Neural crest cell (in vitro differentiated cells): ENCODE measurements at places on chromosomes 3 and 15. TPM values are rescaled to one million over a fixed set of nuclear protein-coding genes. Genes with fewer than 3 reads are reported as not detected.

- peaks cover 39% of the 10 kb centered on the region for H3K4me1 ChIP-seq
- H3K27ac ChIP-seq: no peak overlapping the region
- peaks cover 4% of the 10 kb centered on the region for H3K36me3 ChIP-seq
- peak; percentile 14 for DNase-seq
These were observed 123.4 kb downstream of the ATP10A start for GRCh38 chr15:25739687-25740121.

- H3K36me3 ChIP-seq: peaks cover 31% of the 10 kb centered on the region
- H3K27me3 ChIP-seq: peaks cover 5% of the 10 kb centered on the region
- peaks cover 94% of the 10 kb centered on the region for H3K4me1 ChIP-seq
- H3K27ac ChIP-seq: peak overlapping the region; percentile 83
- no peak for DNase-seq
These were observed 98.1 kb downstream of the LRIG1 start for GRCh38 chr3:66402596-66403290.

- H3K27ac ChIP-seq: no peak overlapping the region
- no peak overlapping the region for H3K4me3 ChIP-seq
- no peaks in the 10 kb centered on the region for H3K27me3 ChIP-seq
- no peaks in the 10 kb centered on the region for H3K36me3 ChIP-seq
- peaks cover 7% of the 10 kb centered on the region for H3K4me1 ChIP-seq
These were observed 68.6 kb upstream of the ITGA11 start for GRCh38 chr15:68500363-68501258.

DNA sequence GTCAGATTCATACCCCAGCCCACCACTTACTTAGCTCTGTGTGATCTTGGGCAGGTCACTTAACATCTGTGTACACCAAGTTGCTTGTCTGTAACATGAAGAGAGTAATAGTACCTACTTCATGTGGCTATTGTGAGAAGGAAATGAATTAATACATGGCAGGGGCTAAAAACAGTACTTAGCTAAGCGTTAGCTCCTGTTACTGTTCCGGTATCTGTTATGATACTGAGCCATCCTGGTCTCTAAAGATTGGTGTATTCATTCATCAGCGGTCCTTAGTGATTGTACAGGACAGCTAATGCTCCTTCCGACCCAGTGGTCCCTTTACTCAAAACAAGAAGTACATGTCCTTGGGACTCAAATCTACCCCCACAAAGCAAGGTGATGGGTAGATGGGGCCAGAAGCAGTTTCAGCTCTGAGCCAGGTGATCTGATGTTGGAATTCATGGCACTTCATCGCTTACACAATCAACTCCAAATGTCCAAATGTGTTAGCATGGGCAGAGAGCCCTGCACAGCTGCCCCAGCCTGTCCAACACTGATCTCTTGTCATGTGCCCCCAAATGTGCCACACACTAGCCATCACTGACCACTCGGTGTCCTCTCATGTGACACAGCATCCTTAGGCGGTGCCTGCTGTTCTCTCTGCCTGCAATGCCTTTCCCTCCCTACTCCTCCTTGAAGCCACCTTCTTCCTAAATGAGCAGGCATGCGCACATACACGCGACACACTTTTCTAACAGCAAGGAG lies 84.1 kb downstream of the RARB start:
- no peaks in the 10 kb centered on the region for H3K36me3 ChIP-seq
- DNase-seq: no peak
- no peaks in the 10 kb centered on the region for H3K27me3 ChIP-seq
- peak overlapping the region; percentile 8 for H3K27ac ChIP-seq

GRCh38 chr3:152830245-152830644 lies 4.7 kb upstream of the P2RY1 start:
- peaks cover 8% of the 10 kb centered on the region for H3K4me1 ChIP-seq
- H3K27ac ChIP-seq: no peak overlapping the region
- no peak for DNase-seq
- peaks cover 3% of the 10 kb centered on the region for H3K27me3 ChIP-seq

GRCh38 chr3:125154800-125155269 lies 57.7 kb downstream of the SLC12A8 start:
- H3K27ac ChIP-seq: no peak overlapping the region
- H3K4me3 ChIP-seq: no peak overlapping the region
- DNase-seq: no peak
- no peaks in the 10 kb centered on the region for H3K36me3 ChIP-seq
- H3K27me3 ChIP-seq: peaks cover 7% of the 10 kb centered on the region

DNA sequence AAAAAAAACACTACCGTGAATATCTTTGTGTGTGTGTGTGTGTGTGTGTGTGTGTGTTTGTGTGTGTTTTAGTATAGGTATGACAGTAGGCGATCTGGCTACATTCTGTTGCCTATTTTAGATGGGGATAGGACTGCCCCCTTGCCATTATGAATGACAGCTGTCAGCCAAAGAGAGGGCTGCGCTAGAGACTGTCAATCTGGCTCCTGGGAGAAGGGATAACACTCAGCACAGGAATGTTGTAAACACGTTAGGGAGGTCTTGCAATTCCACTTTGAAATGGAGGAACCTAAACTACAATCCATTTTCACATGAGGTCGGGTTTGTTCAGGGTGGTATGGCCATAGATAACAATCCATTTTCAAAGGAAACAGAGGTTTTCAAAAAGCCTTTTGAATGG lies 14.1 kb upstream of the ETV5 start:
- no peak overlapping the region for H3K4me3 ChIP-seq
- peaks cover 6% of the 10 kb centered on the region for H3K27me3 ChIP-seq
- no peak overlapping the region for H3K27ac ChIP-seq
- no peak for DNase-seq
- H3K4me1 ChIP-seq: peaks cover 17% of the 10 kb centered on the region

GRCh38 chr15:73573037-73573436 lies 60.2 kb downstream of the NPTN start:
- no peak overlapping the region for H3K4me3 ChIP-seq
- no peak overlapping the region for H3K27ac ChIP-seq
- DNase-seq: no peak
- H3K4me1 ChIP-seq: no peaks in the 10 kb centered on the region

GRCh38 chr3:86743233-86743632 lies 247.7 kb downstream of the VGLL3 start:
- H3K4me1 ChIP-seq: no peaks in the 10 kb centered on the region
- DNase-seq: no peak
- no peaks in the 10 kb centered on the region for H3K27me3 ChIP-seq
- no peak overlapping the region for H3K27ac ChIP-seq
- H3K4me3 ChIP-seq: no peak overlapping the region

Gene ARMC8
- total RNA-seq: 40.0 and 50.7 TPM in 2 replicates

Gene LDHAL6B
- not detected in 2 replicates for total RNA-seq

Gene NDN
- total RNA-seq: 97.3 and 105 TPM in 2 replicates

Gene FOXB1
- 5.9 and 6.1 TPM in 2 replicates for total RNA-seq
